ENCODE measurements at places on chromosomes 16 and 17.

GRCh38 chr16:70407811-70408274, 31.1 kb downstream of the ST3GAL2 start:
- DNase-seq: no peak

DNA sequence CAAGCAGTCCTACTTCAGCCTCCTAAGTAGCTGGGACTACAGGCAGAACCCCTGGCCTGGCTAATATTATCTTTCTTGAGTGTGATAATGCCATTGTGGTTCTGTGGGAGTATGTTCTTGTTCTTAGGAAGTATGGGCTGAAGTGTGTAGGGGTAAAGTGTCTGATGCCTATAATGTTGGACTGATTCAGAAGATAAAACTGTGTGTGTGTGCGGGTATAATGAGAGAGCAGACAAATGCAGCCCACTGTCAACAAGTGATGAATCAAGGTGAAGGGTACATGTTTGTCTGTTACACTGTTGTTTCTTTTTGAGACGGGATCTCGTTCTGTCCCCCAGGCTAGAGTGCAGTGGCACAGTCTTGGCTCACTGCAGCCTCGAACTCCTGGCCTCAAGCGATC, 127.5 kb downstream of the CLEC16A start:
- DNase-seq: no peak

- no peak for DNase-seq
These were observed 274.7 kb downstream of the HS3ST4 start for GRCh38 chr16:25966172-25967097.

GRCh38 chr16:6249863-6250262, 1082.8 kb upstream of the RBFOX1 start:
- DNase-seq: no peak

DNA sequence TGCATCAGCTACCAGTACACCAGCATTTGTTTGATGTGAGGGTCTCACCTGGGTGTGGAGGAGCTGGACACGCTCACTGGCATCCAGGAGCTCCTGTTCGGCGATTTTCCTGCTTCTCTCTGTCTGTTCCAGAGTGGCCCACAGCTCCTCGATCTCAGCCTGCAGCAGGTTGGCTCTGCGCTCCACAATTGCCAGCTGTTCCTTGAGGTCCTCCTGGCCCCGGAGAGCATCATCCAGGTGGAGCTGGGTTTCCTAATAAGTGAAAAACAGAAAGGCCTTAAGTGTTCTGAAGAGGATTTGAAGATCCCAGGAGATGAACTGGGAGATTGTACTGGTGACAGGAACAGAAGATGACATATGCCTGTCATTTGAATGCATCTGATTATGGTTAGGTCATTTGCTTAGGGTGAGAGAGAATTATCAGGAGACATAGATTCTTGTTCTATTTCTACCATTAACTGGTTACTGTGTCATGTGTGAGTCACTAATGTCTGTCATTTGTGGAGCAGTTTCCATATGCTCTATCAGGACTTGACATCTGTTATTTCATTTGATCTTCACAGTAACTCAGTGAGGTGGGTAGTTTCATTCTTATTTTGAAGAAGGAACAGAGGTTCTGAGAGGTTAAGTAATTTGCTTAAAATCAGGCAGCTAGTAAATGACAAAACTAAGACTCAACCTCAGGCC, 21.5 kb upstream of the MYH13 start:
- no peak for DNase-seq

GRCh38 chr17:1153795-1154546, 25.8 kb downstream of the ABR start:
- no peak for DNase-seq

GRCh38 chr17:18977646-18978045, 25.7 kb downstream of the SLC5A10 start:
- no peak for DNase-seq

DNA sequence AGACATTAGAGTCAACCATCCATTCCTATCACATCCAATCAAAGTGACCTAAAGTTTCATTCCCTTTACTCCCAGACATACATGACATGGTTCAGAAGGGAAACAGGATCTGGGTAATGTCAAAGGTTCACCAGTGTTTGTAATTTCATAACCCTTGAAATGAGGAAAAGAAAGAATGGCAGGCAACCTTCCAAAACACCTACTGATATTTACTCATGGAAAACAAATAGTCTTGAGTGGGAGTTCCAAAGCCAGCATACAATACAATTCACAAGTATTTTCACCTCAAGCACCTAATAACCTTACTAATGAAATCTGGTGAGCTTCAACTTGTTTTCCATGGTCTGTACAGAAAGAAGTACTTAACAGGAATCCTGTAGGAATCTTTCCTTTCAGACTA, 72.5 kb upstream of the AXIN2 start:
- DNase-seq: no peak

GRCh38 chr17:81254955-81255717, 16.0 kb downstream of the NDUFAF8 start:
- no peak for DNase-seq

GRCh38 chr16:28013392-28013791, 50.1 kb downstream of the GSG1L start:
- DNase-seq: no peak

DNA sequence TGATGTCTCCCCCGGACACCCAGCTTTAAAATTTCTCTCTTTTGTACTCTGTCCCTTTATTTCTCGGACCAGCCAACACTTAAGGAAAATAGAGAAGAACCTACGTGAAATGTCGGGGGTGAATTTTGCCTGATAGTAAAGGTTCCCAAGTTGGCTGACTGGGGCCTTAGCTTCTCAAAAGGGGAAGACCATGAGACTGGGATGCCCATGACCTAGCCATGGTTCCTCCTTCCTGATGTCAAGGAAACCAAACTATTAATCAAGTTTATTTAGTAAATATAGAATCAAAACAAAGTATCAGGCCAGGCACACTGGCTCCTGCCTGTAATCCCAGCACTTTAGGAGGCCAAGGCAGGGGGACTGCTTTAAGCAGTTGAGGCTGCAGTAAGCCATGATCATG, 2.4 kb upstream of the EIF1 start:
- no peak for DNase-seq

- DNase-seq: no peak
These were observed 254.2 kb downstream of the CBLN1 start for GRCh38 chr16:49027420-49027819.

GRCh38 chr16:19713697-19714096, 4.3 kb downstream of the KNOP1 start:
- DNase-seq: no peak

DNA sequence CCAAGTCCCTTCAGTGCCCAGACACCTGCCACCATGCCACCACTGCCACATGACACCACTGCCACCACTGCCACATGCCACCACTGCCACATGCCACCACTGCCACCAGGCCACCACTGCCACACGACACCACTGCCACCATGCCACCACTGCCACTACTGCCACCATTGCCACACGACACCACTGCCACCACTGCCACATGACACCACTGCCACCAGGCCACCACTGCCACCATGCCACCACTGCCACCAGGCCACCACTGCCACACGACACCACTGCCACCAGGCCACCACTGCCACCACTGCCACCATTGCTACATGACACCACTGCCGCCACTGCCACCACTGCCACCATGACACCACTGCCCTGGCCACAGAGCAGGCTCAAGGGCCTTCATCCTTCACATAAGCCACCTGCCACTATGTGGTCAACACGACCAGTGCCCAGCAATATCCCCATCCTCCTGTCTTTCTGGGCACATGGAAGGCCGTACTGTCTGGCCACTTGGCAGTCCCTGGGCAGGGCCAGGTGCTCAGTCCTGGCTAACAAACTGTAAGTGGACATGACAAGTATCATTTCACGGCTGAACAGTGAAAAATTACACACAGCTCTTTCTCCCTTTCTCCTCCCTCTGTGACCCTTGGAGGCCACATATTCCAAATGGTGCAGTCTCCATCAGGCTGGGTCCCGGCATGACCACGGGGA, 33.1 kb downstream of the ABR start:
- DNase-seq: no peak

GRCh38 chr16:87593710-87594258, 8.5 kb upstream of the JPH3 start:
- no peak for DNase-seq

DNA sequence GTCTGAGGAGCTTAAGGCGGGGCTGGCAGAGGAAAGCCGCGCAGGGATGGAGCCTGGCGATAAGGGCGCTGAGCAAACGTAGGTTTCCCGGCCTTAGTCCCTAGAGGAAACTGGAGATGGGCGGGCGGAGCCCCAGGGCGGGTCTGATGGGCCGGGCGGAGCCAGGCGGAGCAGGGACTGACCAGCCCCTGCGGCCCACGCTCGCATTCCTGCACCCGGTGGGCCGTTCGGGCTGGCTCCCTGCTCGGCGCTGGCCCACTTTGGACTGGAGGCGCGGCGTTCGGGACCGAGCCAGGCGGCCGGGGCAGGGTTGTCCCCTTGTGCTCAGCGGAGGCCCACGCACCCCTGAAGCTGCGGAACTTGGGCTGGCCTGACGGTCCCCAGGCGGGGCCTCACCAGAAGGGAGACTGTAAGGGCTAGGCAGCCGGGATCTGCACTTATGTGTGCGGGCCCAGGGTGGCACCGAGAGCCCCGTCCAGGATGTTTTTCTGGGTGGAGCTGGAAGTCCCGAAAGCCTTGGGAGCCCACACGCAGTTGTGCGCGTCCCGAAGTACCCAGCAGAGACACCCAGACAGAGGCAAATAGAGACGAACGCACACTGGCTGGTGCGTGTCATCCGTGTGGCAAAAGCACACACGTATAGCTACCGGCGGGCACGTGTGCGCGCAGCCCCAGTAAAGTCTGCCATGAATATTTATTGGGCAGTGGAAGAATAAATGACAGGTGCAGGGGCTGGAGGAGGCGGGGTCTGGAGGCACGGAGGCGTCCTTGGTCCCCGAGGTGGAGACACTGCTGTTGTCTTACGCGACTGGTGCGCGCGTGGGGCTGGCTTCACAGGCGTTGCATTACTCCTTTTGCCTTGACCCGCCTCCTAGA, 1.4 kb downstream of the PYDC1 start:
- no peak for DNase-seq

- DNase-seq: no peak
These were observed 161.1 kb upstream of the TBX2 start for GRCh38 chr17:61238455-61238933.

GRCh38 chr17:64067657-64068056, 47.2 kb upstream of the ICAM2 start:
- no peak for DNase-seq

GRCh38 chr16:85357924-85358505, 245.7 kb upstream of the CIBAR2 start:
- DNase-seq: no peak

GRCh38 chr17:50749245-50749644, 18.1 kb downstream of the ANKRD40CL start:
- no peak for DNase-seq

DNA sequence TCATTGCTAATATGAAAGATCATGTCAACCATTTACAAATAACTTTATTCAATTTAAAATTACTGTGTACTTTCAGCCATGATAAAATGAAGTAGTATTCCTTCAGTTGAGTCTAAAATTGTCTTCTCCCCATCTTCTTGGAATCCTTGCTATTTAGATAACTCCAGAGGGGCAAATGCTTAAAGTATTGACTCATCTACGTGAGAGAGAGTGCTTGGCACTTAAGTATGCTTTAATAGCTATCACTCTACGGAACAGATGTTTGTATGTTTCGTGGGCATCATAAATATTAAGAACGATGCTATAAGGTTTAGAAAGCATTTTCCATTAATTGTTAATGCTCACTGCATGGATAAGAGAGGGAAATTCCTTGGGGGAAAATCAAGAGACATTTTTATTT, 69.3 kb upstream of the MED13 start:
- no peak for DNase-seq

DNA sequence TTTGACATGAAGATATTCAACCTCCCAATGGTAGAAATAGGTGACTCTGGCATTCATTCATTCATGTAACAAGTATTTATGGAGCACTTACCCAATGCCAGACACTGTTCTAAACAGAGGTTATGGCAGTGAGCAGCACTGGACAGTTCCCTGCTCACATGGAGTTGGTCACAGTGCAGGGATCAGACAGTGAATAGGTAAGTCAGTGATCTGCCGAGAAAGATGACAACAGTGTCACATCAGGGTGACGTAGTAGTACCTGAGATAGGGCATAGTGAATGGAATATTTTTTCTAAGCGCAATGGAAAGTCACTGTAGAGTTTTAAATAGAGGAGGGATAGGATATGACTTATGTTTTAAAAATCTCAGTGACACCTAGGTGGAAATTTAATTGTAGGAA, 791.4 kb upstream of the RBFOX1 start:
- no peak for DNase-seq

DNA sequence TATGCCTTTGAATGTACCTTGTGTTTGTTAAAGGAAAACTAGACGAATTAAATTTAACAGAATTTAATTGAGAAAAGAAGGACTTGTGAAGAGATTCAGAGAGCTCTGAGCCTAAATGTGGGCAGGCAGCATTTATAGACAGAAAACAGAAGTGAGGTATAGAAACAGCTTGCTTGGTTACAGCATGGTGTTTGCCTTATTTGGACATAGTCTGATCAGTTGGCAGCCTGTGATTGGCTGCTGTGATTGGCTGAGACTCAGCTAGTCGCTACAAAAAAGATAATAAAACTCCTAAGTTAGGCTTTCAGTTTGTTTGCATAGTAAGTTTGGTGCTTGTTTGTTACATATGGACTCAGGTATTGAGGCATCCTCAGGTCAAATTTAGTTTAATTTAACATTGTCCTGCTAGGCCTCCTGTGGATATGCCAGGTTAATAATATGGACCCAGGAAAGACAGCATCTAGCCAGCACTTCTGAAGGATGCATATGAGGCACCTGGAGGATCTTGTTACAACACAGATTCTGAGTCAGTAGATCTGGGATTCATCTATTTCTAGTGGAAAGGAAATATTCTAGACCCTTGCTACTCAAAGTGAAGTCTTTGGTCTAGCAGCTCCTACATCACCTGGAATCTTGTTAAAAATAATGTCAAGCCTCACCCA, 43.4 kb downstream of the SLFN5 start:
- no peak for DNase-seq

- no peak for DNase-seq
These were observed 93.5 kb upstream of the HSBP1 start for GRCh38 chr16:83714286-83714685.

GRCh38 chr17:64632194-64632593, 29.9 kb downstream of the SMURF2 start:
- DNase-seq: no peak

GRCh38 chr16:74577882-74578366, 29.0 kb downstream of the GLG1 start:
- DNase-seq: no peak

DNA sequence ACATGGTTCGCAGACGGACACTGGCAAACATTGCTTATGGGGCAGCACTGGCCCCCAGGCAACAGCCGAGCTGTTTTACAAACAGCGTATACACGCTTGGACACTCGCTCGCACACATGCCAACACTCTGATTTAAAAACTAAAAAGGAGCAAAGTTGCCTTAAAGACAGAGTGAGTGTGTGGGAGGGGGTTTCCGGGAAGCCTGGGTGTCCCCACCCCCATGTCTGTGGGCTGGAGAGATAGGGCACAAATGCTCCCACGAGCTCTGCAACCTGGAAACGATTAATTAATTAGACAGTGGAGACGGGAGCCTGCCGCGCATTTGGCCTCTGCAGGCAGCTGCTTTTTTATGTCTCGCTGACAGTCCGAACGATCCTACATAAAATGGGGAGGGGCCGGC, 107.9 kb upstream of the ZNF469 start:
- DNase-seq: no peak
